ENCODE measurements at places on chromosomes 13 and 19. TPM values are rescaled to one million over a fixed set of nuclear protein-coding genes. Genes with fewer than 3 reads are reported as not detected.

GRCh38 chr19:41249707-41250423 lies 14.3 kb upstream of the HNRNPUL1 start:
- peaks cover 74% of the 10 kb centered on the region for H3K36me3 ChIP-seq
- DNase-seq = no peak
- H3K4me1 ChIP-seq = no peaks in the 10 kb centered on the region
- no peaks in the 10 kb centered on the region for H3K27me3 ChIP-seq

DNA sequence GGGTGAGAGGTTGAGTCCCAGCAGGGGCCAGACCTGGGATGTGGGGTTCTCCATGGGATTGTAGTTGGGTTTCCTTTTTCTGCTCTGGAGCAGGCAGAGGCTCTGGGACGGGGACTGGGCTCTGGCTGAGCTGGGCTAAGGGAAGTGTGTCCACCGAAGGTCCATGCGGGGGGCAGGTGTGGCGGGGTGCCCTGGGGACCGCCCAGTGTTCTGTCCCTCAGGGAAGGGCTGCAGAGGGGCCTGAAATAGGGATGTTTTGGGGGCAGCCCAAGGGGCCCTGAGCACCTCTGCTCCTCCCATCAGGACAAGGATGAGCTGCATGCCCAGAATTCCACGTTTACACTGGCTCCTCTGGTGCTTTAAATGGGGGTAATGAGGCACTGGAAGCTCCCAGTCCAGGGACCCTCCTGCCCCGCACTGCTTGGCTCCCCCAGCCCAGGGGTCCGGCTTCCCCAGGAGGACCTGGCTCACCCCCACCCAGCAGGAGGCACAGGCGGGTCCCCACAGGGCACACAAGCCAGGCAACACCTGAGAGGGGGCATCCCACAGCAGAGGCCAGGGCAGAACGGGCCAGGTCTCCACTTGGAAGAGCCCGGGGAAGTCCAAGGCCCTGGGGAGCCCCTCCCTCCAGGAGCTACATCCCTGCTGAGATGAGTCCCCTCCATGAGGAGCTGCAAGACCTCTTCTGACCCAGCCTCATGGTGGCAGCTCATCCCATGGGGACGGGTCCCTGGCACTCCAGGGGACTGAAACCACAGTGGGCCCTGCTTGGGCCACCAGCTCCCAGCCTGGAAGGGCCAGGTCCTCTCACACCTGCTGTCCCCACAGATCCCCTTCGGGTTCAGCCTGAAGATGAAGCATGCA lies 14.7 kb upstream of the ZNF14 start:
- no peaks in the 10 kb centered on the region for H3K36me3 ChIP-seq
- peak; percentile 52 for DNase-seq
- H3K4me3 ChIP-seq = no peak overlapping the region
- no peaks in the 10 kb centered on the region for H3K27me3 ChIP-seq

GRCh38 chr13:114282041-114282670 lies 755 bp downstream of the UPF3A start:
- H3K27ac ChIP-seq = peak overlapping the region; percentile 99
- H3K27me3 ChIP-seq = no peaks in the 10 kb centered on the region
- H3K36me3 ChIP-seq = peaks cover 7% of the 10 kb centered on the region
- H3K4me1 ChIP-seq = peaks cover 25% of the 10 kb centered on the region
- H3K4me3 ChIP-seq = peak overlapping the region; percentile 73
- DNase-seq = peak; percentile 59

GRCh38 chr13:20404488-20405222 lies 121.0 kb downstream of the CRYL1 start:
- H3K4me3 ChIP-seq = no peak overlapping the region
- no peaks in the 10 kb centered on the region for H3K4me1 ChIP-seq
- no peak for DNase-seq
- H3K27me3 ChIP-seq = no peaks in the 10 kb centered on the region
- no peak overlapping the region for H3K27ac ChIP-seq
- peaks cover 13% of the 10 kb centered on the region for H3K36me3 ChIP-seq

DNA sequence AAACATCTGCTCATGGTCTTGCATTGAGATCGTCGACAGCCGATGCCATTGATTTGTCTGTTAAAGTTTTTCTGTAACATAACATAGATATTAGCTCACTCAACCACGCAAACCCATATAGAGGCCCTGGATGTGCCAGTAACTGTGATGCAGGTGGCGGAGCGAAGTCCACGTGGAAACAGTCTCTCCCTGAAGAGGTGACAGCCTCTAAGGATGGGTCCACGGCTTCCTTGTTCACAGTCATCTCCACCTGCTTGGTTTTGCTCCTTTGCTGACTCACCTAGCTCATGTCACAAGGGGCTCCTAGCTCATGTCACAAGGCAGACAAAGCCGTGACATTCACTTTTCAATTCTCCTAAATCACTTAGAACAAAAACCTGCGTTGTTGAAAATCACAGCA lies 42.4 kb upstream of the FARP1 start:
- no peaks in the 10 kb centered on the region for H3K4me1 ChIP-seq
- H3K4me3 ChIP-seq = no peak overlapping the region
- no peaks in the 10 kb centered on the region for H3K27me3 ChIP-seq
- DNase-seq = no peak
- H3K27ac ChIP-seq = no peak overlapping the region
- H3K36me3 ChIP-seq = no peaks in the 10 kb centered on the region

- no peaks in the 10 kb centered on the region for H3K4me1 ChIP-seq
- H3K4me3 ChIP-seq = no peak overlapping the region
- H3K27me3 ChIP-seq = no peaks in the 10 kb centered on the region
- DNase-seq = no peak
These were observed 18.3 kb upstream of the EIF3G start for GRCh38 chr19:10137751-10138682.

DNA sequence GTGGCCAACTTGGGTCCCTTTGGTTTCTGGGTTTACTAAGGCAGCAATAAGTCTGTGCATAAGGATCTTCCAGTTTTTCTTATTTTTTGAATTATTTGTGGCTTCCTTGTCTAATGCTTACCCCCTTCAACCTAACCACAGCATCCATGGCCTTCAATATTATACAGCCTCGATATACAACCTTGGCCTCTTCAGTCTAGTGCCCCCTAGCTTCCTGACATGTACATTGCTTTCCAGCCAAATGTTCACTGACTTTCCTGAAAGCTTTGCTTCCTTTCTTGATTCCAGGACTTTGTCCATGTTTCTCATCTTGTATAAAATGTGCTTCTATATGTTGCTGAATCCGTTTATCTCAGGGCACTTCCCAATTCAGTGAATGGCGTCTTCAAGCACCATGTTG lies 310.1 kb downstream of the OLFM4 start:
- no peak overlapping the region for H3K4me3 ChIP-seq
- DNase-seq = no peak
- no peaks in the 10 kb centered on the region for H3K27me3 ChIP-seq
- no peaks in the 10 kb centered on the region for H3K36me3 ChIP-seq

GRCh38 chr13:99471221-99472121 lies 29.8 kb upstream of the TM9SF2 start:
- H3K4me3 ChIP-seq = no peak overlapping the region
- H3K27ac ChIP-seq = no peak overlapping the region
- no peaks in the 10 kb centered on the region for H3K27me3 ChIP-seq
- H3K4me1 ChIP-seq = no peaks in the 10 kb centered on the region

DNA sequence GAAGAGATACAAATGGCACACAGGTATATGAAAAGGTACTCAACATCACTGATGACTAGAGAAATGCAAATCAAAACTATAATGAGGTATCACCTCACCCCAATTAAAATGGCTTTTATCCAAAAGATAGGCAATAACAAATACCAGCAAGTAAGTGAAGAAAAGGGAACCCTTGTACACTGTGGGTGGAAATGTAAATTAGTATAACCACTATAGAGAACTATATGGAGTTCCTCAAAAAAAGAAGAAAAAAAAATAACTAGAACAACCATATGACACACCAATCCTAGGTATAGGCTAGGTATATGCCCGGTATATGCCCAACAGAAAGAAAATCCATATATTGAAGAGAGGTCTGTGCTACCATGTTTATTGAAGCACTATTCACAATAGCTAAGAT lies 150.9 kb downstream of the VWA8 start:
- H3K36me3 ChIP-seq = peaks cover 10% of the 10 kb centered on the region
- no peaks in the 10 kb centered on the region for H3K27me3 ChIP-seq
- no peak overlapping the region for H3K4me3 ChIP-seq
- peaks cover 9% of the 10 kb centered on the region for H3K4me1 ChIP-seq

- H3K27ac ChIP-seq = peak overlapping the region; percentile 87
- H3K27me3 ChIP-seq = no peaks in the 10 kb centered on the region
- H3K4me1 ChIP-seq = no peaks in the 10 kb centered on the region
- no peaks in the 10 kb centered on the region for H3K36me3 ChIP-seq
- H3K4me3 ChIP-seq = peak overlapping the region; percentile 80
- no peak for DNase-seq
These were observed 407 bp upstream of the ZNF440 start for GRCh38 chr19:11813703-11814028.

GRCh38 chr19:47703301-47703700 lies 9.9 kb upstream of the EHD2 start:
- H3K27me3 ChIP-seq = no peaks in the 10 kb centered on the region
- DNase-seq = no peak

DNA sequence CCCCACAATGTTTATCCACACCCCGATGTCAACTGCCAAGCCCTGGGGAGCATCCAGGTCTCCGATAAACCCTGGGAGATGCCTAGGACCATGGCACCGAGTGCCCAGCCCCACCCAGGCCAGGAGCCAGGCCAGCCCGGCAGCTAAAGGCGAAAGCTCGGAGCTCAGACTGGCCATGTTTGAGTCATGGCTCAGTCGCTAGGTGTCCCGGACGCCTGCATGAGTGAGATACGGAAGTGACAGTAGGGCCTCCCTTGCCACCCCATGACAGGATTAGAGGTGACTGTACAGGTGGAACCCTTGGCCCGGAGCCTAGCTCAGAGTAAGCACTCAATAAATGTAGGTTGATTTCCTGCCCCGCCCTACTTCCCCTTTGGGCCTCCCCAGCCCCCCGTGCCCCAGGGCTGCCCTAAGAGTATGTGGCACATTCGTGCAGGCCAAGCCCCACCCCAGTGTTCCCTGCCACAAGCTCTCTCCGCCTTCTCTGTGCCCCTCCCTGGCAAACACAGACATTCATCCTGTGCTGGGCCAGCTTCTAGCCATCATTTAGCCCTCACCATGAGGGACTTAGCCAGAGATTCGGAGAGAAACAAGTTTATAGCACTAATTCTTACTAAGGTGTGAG lies 5.8 kb upstream of the TPM4 start:
- no peak overlapping the region for H3K4me3 ChIP-seq
- no peaks in the 10 kb centered on the region for H3K27me3 ChIP-seq
- H3K27ac ChIP-seq = peak overlapping the region; percentile 68
- H3K36me3 ChIP-seq = no peaks in the 10 kb centered on the region
- peaks cover 25% of the 10 kb centered on the region for H3K4me1 ChIP-seq

VSTM1 gene
- not detected for total RNA-seq

ARGLU1 gene
- 26.1 TPM for total RNA-seq

GTPBP3 gene
- 6.0 TPM for total RNA-seq

KBTBD6 gene
- 8.3 TPM for total RNA-seq

APOC4 gene
- total RNA-seq = not detected

SIX5 gene
- total RNA-seq = 9.3 TPM

STOML3 gene
- total RNA-seq = not detected
